ENCODE measurements at places on chromosomes 4 and X.

GRCh38 chr4:139175646-139176301, 1.2 kb downstream of the ELF2 start:
- DNase-seq = peak; percentile 47

- DNase-seq = no peak
Measured at GRCh38 chrX:2187352-2188115, 313.2 kb downstream of the DHRSX start.

DNA sequence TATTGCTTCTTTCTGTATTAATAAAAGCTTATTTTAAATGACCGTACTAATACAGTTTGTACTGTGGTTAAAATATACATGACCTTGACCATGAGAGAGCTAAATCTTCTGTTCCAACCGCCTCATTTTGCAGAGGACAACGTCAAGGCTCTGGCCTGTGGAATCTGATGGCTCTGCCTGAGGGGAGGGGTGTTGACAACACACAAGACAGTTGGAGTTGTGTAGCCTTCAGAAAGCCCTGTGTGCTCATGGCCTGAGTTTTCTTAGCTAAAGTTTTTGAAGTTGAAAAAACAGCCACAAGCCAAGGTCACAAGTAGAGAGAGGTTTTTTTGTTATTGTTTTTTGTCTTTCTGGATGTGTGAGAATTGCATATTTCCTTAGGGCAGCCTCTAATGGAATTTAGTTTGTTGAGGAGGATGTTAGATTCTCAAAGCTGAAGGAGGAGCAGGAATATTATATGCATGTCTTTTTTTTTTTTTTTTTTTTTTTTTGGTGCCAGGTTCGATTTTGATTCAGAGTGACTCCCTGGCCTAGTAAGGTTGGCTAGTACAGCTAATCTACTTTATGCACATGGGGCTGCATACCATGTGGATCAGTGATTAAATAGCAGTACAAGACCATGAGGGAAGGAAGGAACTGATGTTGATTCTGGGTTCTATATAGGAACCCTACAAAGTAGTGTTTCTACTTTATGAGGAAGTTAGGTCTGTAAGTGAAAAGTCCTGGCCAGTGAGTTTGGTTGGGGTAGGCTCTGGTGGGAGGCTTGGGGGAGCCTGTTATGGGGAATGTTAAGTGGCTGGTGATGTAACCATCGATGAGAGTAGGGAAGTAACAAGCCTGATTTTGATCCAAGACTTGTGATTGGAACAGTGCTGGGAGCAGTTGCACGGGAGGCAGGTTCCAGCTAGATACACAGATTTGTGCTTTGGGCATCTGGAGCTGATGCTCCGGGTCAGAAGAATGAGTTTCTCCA, 20.3 kb downstream of the SMS start:
- DNase-seq = no peak

- DNase-seq = no peak
Measured at GRCh38 chrX:120672841-120673530, 43.1 kb upstream of the C1GALT1C1 start.

GRCh38 chr4:26248647-26249046, 72.2 kb upstream of the RBPJ start:
- no peak for DNase-seq

DNA sequence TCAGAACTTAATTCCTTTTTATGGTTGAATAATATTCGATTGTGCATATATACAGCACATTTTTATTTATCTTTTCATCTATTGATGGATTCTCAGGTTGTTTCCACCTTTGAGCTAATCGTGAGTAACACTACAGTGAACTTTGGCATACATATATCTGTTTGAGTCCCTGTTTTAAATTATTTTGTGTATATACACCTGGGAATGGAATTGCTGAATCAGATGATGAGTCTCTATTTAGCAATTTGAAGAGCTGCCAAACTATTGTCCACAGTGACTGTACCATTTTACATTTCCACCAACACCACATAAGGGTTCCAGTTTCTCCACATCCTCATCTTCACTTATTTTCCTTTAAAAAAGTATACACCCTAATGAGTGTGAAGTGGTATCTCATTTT, 166.2 kb upstream of the FGF13 start:
- DNase-seq = no peak

DNA sequence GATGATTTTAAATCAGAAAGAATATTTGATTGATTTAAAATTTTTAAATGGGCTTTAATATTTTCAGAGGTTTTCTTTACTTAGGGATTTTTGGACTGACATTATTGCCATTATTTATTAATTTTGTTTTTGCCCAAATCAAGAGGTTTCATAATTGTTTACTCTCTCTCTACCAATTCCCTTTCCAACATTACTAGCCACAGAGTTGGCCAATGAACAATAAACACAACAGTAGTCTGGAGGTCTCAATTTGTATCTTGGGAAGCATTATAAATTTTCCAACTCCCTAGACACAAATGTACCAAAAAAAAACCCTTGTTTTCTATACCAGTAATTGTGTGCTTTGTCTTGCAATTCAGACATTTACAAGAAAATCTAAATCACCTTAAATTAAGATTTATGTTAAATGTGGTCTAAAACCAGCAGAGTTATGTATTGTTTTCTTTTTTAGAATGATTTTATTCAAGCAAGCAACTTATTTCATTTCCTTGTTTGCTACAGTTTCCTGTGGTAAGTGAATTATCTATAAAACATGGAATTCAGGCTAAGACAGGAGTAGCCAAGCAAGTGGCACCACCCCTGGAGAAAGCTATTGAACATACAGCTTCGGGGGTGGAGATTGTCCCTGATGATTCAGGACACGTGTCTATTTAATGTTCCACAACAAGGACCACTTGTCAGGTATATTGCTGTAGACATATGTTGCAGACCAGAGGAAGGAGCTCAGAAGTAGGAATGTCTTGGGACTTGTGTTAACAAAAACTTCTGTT, 622 bp downstream of the KLKB1 start:
- DNase-seq = no peak

GRCh38 chrX:71910643-71910985, at the start of gene NHSL2:
Gene NHSL2, plus strand, starts transcription at chrX:71910845.
- DNase-seq = peak; percentile 45

- DNase-seq = no peak
Measured at GRCh38 chrX:53211391-53211978, 13.5 kb downstream of the KDM5C start.

DNA sequence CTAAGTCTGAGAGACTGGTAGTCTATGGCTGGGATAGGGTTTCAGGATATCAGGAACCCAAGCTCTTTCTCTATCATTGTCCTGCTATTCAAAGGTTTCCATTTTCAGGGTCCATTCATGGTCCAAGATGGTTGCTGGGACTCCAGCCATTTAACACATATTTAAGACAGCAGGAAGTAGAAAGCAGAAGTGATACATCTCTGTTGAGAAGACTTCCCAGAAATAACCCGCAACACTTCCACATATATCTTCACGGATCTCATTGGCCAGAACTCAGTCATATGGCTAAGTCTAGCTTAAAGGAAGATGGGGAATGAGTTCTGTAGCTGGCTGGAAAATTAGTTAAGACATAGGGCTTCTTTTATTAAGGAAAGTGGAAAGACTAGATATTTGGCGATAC, 23.8 kb downstream of the CTSO start:
- DNase-seq = no peak

DNA sequence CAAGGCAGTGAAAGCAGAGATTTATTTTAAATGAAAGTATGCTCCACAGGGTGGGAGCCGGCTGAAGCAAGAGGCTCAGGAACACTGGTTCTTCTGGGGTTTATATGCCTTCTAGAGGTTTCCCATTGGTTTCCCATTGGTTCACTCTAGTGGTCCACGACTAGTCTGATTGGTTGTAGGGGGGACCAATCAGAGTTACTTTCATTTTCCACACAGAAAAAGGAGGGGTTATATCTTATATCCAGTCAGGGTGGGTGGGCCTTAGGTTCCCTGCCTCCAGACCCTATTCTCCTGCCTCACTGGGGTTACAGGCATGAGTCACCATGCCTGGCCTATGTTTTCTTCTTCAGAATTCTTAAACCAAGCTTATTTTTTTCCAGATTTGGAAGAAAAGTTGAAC, 101.6 kb downstream of the KLHL8 start:
- DNase-seq = peak; percentile 54

- DNase-seq = no peak
Measured at GRCh38 chr4:146049802-146050201, 111.2 kb upstream of the ZNF827 start.

DNA sequence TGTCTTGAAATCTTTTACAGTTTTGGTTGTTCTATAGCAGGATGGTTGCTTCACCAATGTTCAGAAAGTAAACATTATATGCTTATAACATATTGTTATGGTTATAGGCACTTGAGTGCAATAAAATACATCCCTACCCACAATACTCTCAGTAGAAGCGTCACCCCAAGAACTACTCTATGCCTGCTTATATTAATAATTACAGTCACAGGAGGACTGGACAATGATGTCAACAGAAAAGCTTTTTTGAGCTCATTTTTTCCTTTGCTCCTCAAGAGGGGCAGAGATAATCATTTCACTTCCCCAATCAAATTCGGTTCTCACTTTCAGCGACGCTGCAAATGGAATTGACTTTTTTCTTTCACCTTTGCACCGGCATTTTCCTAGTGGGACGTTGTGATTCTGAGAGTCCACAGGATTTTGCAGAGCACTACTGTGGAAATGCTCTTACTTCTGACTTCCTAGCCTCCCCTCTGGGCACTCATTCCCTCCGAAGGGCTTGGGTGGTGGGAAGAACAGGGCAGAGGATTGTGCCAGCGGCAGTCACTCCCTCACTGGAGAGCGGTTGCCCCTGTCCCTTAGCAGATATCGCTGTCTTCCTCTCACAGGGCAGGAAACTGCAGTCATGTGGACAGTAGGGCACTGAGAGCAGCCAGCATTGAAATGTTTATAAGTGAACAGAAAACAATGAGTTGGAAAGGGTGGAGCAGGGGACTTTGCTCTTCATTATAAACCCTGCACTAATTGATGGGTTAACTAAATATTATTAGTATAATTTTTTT, 24.9 kb upstream of the SGMS2 start:
- no peak for DNase-seq

- DNase-seq = no peak
Measured at GRCh38 chrX:15769300-15769954, 20.9 kb upstream of the ZRSR2 start.

DNA sequence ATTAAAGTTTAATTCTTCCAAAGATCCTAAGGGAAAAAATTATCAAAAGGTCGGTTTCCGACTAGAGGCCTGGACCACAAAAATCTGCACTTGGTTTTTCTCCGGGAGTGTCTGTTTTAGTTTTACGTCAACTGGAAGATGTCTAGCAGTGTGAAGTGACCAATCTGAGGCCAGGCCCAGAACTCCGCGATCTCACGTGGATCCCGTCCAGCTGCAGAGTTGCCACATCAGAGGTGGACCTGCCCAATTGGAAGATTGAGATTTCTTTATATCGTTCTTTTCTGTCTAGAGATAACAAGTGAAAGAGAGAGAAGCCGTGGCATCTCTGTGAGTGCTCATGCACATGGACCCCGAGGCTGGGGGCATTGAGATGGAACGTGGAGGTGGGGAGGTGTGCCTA, 115.8 kb downstream of the AFF1 start:
- no peak for DNase-seq

GRCh38 chr4:25811374-25811690, 51.5 kb downstream of the SEL1L3 start:
- no peak for DNase-seq
